ENCODE measurements at places on chromosomes 3 and 15.

DNA sequence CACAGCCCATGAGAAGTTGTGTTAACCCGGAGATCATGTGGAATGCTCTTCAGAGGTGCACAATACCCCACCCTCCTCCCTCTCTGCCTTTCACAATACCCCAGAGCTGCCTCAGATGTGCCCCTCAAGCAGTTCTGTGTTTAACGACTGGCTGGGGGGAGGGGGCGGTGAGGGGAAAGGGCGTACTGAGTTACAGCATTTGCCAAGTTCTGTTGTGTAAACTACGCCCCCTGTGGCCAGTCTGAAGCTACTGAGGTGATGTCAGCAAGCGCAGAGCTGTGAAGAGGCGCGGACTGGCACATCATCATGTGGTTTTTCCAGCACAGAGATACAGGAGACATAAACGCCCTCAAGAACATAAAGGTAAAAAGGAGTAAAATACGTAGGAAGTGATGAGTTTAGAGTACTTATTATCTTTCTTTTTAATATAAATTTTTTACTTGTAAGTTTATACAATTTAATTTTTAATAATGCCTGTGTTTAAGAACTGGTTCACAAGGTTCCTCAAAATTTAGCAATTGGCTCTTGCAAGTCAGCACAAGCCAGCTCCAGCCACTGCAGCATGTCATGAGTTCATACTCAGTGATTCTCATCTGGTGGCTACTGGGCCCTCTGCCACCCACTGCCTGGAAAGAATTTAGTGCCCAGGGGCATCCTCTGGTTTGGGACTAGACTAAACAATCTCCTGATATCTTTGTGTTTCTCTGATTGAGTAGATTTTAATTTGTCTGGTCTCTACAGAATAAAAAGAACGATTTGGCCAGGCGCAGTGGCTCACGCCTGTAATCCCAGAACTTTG is 1.7 kb downstream of the EPB42 start:
- DNase-seq, result peak; percentile 81

- DNase-seq, result no peak
Observed at GRCh38 chr15:92021792-92022191, 168.3 kb downstream of the SLCO3A1 start.

DNA sequence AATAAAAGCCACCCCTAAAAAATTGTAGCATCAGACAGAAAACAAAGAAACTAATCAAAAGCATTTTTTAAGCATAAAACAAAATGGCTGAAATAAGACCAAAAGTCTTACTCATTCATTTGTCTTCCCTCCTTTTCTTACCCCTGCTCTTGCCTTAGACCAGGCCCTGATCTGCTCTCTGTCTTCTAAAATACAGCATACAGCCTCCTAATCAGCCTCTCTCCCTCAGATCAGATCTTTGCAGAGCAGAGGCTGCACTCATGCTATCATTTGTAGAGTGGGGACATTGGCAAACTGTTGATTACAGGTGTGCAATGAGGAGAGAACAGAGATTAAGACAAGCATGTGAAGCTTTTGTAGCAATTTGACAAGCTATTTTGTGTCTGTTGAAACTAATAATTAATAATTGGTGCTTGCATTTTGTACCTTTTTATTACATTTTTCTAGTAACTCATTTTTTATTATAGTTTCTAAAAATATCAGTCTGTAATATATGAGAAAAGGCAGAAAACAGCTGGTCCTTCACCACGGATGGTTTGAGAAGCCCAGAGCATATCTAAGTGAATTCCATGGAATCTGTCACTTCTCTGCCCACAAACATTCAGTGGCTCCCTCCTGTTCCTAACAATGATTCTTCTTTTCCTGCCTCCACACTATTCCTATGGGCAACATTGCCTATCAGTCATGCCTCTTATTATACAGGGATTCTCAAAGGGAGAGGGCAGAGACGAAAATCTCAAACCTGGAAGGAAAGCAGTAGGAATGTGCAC is 286.2 kb upstream of the STT3B start:
- no peak for DNase-seq

DNA sequence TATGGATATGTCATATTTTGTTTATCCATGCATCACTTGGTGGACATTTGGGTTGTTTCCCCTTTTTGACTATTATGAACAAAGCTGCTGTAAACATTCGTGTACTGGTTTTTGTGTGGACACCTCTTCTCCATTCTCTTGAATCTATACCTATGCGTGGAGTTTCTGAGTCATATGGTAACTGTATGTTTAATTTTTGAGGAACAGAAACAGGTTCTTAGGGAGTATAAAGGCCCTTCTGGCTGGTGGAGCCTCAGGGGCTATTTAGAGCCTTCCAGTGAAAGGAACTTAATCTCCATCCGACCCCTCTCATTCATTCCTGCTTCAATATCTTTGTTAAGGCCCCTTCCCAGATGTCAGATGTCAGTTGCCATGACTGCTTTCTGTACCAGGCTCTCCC is 14.1 kb upstream of the CTXND1 start:
- no peak for DNase-seq

GRCh38 chr3:126646674-126647073 is 8.2 kb downstream of the TXNRD3 start:
- no peak for DNase-seq

DNA sequence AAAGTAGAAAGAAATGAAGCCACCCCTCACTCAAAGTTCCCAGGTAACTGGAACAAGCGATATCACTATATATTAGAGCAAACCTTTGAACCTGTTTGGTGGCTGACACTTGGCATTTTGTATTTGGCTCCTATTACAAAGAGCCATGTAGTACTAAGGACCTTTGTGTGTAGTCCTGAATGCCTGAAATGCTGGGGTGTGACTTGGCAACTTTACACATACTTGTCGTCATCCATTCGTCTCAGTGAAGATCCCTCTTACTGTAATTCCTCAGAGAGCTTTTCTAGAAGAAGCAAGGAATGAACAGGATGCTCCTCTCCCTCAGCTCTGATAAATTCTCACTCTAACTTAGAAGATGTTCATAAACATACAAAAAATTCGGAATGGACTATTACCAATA is 216.1 kb upstream of the CDIN1 start:
- no peak for DNase-seq

DNA sequence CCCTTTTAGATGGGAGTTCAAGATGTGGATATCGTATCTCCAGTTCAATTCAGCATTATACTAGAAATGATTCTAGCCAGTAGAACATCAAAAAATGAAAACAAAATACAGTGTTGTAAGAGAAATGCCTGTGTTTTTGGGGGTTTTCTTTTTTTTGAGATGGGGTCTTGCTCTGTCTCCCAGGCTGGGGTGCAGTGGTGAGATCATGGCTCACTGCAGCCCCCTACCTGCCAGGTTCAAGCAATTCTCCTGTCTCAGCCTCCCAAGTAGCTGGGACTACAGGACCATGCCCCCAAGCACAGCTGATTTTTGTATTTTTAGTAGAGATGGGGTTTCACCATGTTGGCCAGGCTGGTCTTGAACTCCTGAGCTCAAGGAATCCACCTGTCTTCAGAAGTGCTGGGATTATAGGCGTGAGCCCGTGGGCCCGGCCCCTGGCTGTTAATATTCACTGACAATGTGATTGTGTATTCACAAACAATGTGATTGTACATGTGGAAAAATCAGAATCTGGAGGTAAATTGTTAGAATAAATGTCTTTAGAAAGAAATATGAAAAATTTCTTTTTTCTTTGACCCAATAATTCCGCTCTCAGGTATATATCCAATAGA is 59.0 kb downstream of the ARIH1 start:
- no peak for DNase-seq

DNA sequence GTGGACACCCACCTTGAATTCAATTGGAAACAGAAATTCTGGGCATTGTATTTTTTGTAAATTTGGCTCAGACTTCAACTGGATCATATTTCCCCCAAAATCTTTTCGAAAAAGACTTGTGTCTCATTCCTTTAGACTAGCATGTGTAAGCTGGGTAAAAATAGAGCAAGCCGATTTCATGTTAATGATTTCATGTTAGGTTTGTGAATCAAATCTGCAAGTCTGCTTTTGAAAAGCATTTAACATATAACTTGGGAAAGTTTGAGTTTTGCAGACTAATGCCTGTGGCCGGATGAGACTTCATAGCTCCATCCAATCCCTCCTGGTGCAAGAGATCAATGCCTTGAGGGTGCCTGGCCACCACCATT is 64.5 kb downstream of the FLNB start:
- DNase-seq, result no peak

DNA sequence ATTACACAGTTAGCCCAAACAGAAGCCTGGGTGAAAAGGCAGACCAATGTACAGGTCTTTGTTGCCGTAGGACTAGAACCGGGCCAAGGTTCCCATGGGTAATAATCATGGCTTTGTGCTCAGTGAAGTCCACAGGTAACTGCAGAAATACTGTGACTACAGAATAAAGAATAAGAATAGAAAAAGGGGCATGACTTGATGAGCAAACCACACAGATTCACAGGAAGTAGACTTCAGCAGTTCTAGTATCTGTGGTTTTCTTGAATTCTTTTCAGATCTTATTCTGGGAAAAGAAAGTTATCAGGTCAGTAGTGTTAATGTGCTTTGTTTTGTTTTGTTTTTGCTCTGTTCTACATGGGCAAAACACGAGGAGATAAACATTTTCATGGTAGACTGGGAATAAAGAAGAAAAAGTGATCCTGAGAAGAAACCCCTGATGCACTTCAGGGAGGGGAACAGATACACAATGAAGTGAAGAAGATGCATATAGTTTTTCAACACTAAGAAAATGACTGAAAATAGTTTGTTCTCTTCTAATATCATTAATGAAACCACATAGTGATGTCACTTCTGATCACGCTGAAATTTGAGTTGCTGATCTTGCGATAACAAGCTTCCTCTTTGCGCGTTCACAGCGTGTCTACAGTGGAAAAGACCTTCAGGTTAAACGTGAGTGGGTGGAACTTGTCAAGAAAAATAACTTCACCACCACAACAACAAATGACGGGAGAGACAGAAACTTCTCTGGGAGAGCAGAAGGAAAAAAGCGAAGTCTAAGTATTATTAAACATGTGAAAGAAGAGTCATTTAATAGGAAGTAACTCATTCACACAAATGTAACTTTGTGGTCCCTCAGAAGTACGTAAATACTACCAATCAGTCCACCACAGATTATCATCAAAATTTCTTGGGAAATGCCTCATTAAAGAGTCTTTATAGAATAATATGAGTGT is 315.8 kb upstream of the SATB1 start:
- no peak for DNase-seq

- DNase-seq, result no peak
Observed at GRCh38 chr3:72070005-72070404, 285.1 kb upstream of the PROK2 start.

- no peak for DNase-seq
Observed at GRCh38 chr15:70748281-70748747, 15.0 kb downstream of the UACA start.

GRCh38 chr3:49705390-49705960 is 14.0 kb downstream of the AMIGO3 start:
- no peak for DNase-seq

GRCh38 chr3:187802928-187803259 is 57.6 kb upstream of the BCL6 start:
- no peak for DNase-seq
